ENCODE measurements at places on chromosomes 6 and 20. TPM values are rescaled to one million over a fixed set of nuclear protein-coding genes. Genes with fewer than 3 reads are reported as not detected.

GRCh38 chr6:170183521-170183920 is 107.4 kb downstream of the DLL1 start:
- no peak overlapping the region for H3K4me3 ChIP-seq
- no peak overlapping the region for H3K27ac ChIP-seq

DNA sequence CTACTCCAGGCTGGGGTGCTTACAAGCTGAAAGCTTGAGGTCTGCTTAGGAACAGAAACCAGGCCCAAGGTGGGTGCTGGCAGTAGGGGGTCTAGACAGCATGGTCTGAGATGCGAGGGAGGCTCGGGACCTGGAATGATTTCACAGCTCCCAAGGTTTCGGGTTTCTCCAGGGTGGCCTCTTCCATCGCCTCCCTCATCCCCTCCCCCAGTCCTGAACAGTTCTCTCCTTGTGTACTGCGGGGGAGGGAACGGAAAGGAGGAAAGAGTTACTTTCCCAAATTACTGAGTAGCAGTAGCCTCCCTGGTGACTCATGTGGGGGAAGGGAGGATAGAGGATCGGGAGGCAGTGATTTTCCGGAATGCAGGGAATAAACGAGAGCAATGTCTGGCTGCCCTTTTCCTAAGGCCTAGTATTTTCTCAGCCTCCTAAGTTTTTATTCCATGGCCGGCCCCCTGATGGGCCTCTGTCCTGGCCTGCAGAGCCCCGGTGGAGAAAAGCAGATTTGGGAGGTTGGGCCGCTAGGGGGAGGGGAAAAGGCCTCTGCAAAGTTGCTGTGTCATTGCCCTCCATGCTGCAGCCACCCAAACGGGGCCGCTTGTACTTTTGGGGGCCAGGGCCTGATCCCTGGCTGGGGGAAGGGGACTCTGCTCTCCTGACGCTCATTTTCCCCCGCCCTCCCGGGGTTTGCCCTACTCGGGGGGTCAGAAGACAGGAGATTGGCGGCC is 1.5 kb downstream of the BRD2 start:
- H3K27me3 ChIP-seq = no peaks in the 10 kb centered on the region
- peaks cover 28% of the 10 kb centered on the region for H3K4me1 ChIP-seq
- H3K36me3 ChIP-seq = peaks cover 17% of the 10 kb centered on the region

DNA sequence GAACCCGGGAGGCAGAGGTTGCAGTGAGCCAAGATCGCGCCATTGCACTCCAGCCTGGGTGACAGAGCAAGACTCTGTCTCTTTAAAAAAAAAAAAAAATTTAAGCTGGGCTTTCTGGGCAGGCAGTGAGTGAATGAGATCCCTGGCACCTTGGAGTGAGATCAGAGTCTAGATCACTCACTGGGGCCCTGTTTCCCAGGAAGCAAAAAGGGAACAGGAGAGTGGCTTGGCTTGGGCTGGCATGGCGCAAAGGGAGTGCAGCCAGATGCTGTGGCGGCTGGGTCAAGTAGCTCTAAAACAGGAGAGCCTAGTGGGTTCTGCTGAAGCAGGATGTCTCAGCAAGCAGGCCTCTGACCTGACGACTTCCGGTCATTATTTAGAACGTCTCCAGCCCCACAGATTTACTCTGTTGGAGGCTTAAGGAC is 10.4 kb downstream of the PLCG1 start:
- no peaks in the 10 kb centered on the region for H3K27me3 ChIP-seq
- peaks cover 61% of the 10 kb centered on the region for H3K4me1 ChIP-seq
- H3K36me3 ChIP-seq = peaks cover 8% of the 10 kb centered on the region
- no peak overlapping the region for H3K4me3 ChIP-seq
- no peak for DNase-seq

- no peaks in the 10 kb centered on the region for H3K4me1 ChIP-seq
- peaks cover 23% of the 10 kb centered on the region for H3K27me3 ChIP-seq
These were observed 32.9 kb upstream of the GATA5 start for GRCh38 chr20:62508641-62509051.

DNA sequence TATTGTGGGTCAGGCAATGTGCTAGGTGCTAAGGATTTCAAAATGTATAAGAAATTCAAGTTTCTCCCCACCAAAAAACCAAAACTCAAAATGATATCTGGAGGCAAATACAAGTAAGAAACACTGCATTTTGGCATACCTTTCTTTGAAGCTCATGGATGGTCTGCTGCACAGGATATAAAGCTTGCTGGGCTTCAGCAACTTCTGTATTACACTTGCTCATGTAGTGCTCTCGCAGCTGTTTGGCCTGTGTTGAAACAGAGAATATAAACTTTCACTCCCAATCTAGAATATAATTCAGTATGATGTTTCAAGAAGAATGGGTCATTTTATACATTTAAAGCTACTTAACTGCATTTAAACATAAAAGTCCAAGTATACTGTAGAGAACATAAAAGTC is 39.6 kb downstream of the SHPRH start:
- H3K27me3 ChIP-seq = no peaks in the 10 kb centered on the region
- H3K4me1 ChIP-seq = no peaks in the 10 kb centered on the region
- DNase-seq = no peak
- H3K4me3 ChIP-seq = no peak overlapping the region

GRCh38 chr6:36777801-36778200 is 61.4 kb downstream of the CPNE5 start:
- no peaks in the 10 kb centered on the region for H3K4me1 ChIP-seq
- H3K27ac ChIP-seq = no peak overlapping the region
- DNase-seq = no peak
- no peaks in the 10 kb centered on the region for H3K36me3 ChIP-seq

- no peaks in the 10 kb centered on the region for H3K27me3 ChIP-seq
- no peaks in the 10 kb centered on the region for H3K4me1 ChIP-seq
- DNase-seq = no peak
- H3K4me3 ChIP-seq = no peak overlapping the region
- no peaks in the 10 kb centered on the region for H3K36me3 ChIP-seq
These were observed 37.4 kb upstream of the TNFAIP3 start for GRCh38 chr6:137829641-137830083.

GRCh38 chr6:84854811-84855400 is 90.5 kb upstream of the TBX18 start:
- H3K27ac ChIP-seq = no peak overlapping the region
- DNase-seq = no peak
- H3K36me3 ChIP-seq = no peaks in the 10 kb centered on the region
- no peaks in the 10 kb centered on the region for H3K4me1 ChIP-seq

GRCh38 chr20:41408156-41408794 is 41.7 kb upstream of the EMILIN3 start:
- DNase-seq = no peak
- no peak overlapping the region for H3K27ac ChIP-seq
- peaks cover 57% of the 10 kb centered on the region for H3K4me1 ChIP-seq

DNA sequence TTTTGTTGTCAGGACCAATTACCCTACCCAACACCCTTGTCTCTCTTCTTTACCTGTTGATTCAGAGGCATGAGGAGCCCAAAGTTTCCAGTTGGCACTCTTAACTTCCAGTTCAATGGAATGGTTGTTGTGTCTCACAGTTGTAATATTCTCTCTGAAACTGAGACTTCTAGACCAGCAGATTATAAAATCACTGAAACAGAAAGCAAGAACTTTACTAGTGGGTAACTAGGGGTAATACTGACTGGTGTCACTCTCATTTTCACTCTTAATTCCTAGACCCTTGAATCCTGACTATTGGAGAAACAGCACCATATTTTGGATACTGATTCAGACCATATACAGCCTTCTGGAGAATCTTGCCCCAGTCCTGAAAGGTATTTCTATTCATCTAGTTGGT is 140.2 kb upstream of the MMS22L start:
- no peaks in the 10 kb centered on the region for H3K4me1 ChIP-seq
- H3K36me3 ChIP-seq = no peaks in the 10 kb centered on the region
- no peak for DNase-seq
- H3K27ac ChIP-seq = no peak overlapping the region
- no peak overlapping the region for H3K4me3 ChIP-seq

FUCA2 gene
- 24.9 TPM for total RNA-seq

WFDC10B gene
- total RNA-seq = not detected

ZNF165 gene
- total RNA-seq = 0.30 TPM

CRYBG1 gene
- total RNA-seq = 7.3 TPM

All from tibial nerve (tissue), 4 donors.